ENCODE measurements at places on chromosomes 5 and 9.

DNA sequence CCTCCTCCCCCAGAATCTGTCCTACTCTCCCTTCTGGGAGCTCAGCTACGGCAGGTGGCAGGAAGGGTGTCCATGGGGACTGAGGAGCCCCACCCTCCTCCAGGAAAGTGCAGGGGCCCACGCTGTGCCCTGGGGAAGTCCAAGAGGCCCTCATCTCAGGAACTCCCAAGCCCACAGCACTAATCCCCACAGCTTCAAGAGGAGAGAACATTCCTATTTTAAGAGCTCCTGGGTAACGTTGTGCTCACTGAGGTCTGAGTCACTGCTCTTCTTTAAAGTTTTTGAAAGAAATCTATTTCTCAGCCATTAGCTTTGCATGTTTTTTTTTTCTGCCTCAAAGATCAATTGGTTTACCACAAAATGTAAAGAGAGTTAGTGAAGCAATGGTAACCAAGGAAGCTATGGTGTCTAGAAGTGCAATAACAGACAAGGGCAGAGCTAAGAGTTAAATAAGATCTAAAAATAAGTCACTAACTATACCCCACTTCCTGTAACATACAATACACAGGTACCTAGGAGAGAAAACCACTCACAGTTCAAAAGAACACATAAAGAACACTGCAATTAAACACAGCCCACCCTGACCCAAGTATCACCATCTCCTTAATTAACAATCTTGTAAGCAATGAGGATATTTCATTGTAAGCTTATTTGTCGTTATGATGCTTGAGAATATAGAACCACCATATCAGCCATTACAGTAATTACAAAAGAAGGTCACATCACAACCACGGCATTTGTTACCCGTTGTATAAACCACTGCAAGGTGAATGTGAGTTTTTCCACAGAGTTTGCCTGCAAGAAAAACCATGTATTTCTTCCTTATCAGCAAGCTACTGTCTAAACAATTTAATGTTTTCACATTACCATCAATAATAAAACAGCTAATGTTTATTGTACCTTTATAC lies 382.3 kb upstream of the SLC30A5 start:
- no peak for DNase-seq

- DNase-seq, result no peak
Observed at GRCh38 chr5:10743526-10743925, 17.5 kb downstream of the DAP start.

DNA sequence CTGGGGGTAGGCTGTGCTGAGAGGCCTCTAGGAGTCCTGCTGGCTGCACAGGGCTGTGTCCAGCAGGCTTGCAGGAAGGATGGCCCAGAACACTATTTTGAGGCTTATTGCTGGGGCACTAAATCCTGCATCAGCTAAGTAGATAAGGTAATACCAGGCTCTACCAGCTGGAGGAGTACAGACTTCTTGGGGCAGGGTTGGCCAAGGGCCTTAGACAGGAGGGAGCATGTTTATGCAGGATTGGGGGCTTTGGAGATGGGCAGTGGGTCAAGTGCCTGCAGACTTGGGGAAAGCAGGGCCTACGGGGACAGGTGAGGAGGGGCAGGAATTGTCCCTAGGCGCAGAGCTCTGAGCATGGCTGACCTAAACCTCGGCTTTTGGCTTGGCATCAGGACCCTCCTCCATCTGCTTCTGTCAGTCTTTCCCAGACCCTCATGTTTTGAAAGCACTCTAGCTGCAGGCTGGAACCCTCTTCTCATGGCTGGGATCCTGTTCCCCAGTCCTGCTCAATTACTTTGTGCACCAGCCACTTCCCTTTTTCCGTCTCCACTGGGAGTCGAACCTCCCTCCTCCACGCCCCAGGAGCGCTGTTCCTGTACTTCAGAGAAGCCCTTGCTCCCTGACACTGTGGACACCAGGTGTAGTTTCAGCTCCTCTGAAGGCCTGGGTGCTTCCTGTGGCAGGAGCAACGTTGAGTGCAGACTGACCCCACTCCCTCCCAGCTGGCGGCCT lies 61.0 kb upstream of the SPTLC1 start:
- DNase-seq, result no peak

DNA sequence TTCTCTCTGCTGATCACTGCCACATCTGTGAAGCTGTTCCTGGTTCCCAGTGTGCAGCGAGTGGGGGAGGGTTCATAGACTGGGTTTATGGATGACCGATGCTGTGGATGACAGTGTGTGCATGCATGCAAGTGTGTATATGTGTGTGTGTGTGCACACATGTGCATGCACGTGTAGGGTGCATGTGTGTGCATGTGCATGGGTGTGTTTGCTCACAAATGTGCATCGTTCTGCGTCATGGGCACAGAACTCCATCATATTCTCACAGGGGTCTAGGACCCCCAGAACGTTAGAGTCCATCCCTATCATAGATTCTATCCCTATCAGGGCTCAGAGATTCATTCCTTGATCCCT lies 134.0 kb downstream of the PHF2 start:
- DNase-seq, result no peak

DNA sequence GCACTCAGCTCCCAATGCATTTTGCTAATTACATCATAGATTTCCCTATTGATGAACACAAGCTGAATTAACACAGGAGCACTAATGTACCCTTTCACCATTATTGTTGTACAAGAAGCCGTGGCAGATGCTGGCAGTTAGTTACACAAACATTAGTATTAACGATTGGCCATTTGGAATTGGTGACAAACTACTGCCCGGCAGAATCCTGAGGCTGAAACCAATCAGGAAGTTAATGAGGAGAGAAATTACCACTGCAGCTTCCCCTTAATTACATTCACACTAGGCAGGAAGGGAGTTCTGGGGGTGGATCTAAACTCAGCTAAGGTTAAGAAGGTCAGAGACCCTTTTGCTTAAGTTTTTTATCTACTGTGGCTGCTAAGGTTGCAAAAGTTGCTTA lies 9.6 kb upstream of the DMRT3 start:
- DNase-seq, result no peak

- no peak for DNase-seq
Observed at GRCh38 chr9:85163415-85163814, 493.9 kb downstream of the NTRK2 start.

DNA sequence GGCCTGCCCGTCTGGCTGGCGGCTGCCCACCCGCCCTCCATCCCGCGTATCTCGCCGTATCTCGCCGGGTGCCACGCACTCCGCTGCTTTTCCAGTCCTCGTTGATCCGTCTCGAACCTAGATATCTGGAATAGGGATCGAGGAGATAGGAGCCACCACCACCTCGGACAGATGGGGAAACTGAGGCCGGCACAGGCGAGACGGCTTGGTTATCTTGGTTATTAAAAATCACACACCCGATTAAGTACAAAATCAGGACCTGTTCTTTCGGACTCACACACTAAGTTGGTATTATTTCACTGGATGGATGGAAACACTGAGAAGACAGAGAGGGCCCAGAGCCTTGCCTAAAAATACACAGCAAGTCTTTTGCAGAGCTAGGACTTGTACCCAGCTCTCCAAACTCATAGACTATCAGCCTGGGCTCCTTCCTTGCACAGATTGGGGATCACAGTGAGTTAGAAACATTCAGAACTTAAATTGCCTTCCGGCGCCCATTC lies 678 bp downstream of the SLC26A2 start:
- no peak for DNase-seq

DNA sequence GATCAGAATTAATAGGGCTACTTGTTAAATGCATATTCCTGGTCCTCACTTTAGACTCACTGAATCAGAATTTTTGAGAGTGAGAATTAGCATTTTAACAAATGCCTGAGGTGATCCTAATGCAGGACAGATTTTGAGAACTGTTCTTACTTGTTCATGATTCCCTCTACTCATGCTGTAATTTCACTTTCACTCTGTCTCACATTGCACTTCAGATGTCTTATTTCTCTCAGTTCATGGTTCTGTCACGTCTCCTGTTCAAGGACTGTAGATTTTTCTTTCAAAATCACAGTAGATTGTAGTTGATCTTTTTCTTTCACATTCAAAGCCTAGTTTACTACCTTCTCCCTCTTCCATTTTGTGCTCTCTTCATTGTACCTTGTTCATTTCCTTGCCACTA lies 54.3 kb downstream of the ADGRV1 start:
- DNase-seq, result no peak

- no peak for DNase-seq
Observed at GRCh38 chr5:96657068-96657467, 5.1 kb upstream of the CAST start.

GRCh38 chr5:55747778-55748318 lies 10.0 kb downstream of the DDX4 start:
- DNase-seq, result no peak

DNA sequence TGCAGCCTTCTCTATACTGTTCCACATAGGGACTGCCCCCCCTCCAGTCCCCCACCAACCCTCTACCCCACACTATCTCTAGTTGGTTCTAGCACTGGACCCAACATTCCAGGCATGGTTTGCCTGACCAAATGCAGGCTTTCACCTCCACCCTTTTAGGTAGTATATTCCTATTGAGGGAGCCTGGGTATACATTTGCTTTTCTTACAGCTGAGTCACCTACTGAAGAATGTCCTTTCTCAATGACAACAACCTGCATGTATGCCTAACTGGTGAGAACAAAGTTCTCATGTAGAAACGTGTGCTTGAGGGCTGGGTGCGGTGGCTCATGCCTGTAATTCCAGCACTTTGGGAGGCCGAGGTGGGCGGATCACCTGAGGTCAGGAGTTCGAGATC lies 8.2 kb downstream of the TNIP1 start:
- no peak for DNase-seq

DNA sequence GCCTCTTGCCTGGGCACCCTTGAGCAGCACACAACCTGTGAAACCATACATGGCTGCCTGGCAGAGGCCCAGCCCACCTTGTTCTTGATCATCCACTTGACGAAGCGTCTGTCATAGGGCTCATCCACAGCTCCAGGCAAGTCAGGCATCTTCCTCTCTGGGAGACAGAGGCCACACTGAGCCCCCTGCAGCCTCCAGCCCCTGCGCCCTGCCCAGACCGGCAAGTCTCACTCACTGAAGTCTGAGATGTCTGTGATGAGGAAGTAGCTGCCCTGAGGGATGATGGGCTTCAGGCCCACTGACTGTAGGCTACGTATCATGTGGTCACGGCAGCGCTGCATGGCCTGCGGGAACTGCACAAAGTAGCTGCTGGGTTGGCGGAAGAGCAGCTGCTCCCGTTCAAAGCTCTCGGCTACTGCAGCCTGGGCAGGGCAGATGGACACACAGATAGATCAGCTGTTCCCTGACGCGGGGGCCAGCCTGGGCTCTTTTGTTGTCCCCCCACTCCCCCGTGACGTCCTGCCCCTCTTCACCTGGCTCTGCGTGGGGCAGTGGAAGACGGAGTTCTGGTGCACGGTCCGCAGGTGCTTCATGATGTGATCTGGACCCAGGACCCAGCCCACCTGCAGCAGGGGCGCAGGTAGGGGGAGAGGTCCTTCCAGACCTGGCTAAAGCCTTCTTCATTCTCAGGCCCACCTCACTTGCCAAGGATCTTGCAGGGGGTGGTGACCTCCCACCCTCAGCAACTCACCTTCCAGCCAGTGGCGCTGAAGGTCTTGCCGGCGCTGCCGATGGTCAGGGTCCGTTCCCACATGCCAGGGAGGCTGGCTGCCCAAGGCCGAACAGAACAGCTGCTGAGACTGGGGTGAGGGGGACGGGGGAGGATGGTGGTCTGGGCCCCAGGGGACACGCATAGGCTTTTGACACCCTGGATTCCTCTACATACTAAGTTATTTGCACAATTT lies 5.9 kb upstream of the SPOUT1 start:
- no peak for DNase-seq

DNA sequence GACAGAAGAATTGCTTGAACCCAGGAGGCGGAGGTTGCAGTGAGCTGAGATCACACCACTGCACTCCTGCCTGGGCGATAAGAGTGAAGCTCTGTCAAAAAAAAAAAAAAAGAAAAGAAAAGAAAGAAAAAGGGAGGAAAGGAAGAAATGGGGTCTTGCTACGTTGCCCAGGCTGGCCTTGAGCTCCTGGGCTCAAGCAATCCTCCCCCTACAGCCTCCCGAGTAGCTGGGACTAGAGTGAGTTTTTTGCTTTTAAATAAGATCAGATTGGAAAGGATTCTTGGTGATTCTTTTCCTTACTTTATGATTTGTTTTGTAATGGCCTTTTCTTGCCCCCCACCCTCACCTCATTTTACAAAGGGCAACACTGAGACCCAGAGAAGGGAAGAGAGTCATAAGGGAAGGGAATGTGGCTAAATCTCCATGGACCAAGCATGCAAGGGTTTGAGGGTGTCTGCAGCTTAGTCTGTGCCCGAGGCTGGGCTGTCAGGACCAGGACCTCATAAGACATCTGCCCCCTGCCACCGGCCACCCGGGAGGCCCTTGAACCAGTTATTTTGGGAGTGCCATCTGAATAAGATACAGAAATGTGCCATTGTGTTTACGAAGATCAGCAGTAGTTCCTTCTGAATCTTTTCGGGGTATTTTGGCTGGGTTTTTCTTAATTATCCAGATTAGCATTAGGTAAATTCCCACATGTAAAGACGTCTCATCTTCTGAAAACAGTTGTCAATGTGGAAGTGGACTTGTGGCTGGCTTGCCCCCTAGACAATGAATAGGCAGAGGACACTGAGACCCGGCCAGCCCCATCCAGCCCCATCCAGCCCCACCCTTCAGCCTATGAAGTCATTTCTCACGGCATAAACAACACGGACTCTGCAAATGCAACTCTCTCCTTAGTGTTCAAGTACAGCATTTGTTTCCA lies 44.5 kb upstream of the GRHPR start:
- DNase-seq, result no peak

DNA sequence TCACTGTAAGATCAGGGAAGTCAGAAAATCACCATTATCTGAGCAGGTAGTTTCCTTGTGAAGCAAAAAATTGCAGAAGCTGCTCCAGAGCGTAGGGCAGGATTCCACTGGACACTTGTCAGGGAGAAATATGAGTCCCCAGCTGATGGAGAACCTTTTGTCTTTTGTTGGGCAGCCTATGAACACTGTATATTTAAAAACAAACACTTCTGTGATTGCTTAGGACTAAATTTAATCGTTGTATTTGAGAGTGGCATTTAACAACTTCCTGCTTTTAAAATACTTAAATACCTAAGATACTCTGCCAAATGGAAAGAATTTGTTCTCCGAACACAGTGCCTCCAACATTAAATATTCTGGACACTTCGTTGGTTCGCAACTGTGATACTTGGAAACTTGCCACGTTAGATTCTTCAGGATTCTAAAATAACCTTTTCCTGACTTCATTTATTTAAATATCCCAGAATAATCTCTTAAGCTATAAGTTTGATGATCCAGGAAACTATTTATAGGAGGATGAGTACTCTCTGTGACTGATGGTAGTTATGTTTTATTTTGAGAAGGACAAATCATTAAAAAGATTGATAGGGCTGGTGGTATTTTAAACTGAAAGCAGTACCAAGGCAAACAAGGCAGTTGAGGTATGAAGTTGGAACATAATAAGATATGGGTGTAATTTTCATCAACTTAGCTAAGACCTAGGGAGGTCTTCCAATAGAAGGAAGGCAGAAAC lies 2.7 kb upstream of the HSPA4 start:
- no peak for DNase-seq

GRCh38 chr5:178624631-178625546 lies 2.0 kb downstream of the CLK4 start:
- DNase-seq, result no peak

All from esophagus squamous epithelium (tissue), 5 donors.